ENCODE measurements at places on chromosomes 1 and 21.

DNA sequence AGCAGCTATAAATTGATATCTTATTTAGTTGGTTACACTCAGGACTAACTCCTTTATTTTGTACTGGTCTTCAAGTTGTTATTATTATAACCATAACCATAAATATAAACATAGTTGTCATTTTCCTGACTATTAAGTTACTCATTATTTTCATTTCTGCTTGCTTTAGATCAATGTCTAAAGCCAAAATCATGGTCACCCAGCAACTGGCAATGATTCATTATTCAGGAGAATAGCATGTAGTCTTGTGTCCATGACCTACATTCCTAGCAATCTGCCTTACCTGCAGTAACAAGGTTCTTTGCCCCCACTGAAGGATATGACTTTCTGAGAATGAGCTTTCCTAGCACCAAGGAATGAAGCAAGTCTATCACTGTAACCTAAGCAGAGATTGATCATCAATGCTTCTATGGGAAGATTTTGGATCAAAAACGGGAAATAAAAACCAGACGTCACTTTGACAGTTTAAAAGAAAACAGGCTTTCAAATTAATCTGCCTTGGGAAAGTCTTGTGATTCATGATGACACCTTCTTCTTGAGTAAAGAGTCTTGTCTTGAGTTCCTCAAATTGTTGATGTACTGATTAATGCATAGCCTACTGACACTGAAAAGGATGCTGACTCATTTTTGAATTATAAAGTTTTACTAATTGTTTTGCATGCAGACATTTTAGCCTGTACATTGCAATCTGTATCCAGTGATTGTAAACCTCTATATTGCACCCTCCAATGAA is 203.3 kb upstream of the IVNS1ABP start:
- no peak for DNase-seq

DNA sequence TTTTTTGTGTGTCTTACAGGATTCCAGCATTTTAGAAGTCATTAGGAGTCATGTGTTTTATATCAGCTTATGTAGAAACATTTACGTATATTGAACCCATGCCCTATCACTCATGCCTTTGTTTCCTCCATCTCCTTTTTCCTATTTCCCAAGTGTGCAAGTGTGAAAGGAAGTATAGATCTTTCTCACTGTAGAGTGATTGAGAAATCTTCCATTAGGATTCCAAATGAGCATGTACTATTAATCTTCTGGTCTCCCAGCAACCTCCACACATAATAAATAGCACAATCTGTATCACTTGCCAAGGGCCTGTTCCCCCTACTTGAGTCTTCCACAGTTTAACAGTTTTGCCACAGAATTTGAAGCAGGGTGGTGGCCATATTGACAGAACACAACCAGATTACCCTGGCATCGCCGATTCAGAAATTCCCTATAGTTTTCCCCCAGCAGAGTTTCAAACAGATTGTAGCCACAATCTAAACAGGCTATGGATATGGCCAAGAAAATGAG is 1052.8 kb downstream of the TTLL7 start:
- no peak for DNase-seq

GRCh38 chr21:21187579-21187978 is 189.4 kb downstream of the NCAM2 start:
- no peak for DNase-seq

DNA sequence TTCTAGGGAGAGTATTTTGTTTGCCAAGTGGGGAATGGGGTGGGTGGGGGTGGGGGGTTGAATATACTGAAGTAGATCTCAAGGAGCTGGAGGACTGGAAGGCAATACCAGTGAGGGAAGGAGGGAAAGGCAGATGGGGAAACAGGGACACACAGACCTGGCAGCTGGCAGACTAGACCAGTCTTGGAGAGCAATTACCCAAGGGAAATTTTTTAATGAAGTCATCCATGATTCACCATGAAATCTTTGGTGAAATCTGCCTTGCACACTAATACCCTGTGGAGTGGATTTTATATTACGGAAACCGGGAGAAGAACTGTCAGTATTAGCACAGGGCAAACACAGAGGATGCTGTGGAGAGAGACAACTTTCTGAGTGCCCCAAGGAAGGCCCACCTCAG is 29.7 kb upstream of the MARK1 start:
- no peak for DNase-seq

DNA sequence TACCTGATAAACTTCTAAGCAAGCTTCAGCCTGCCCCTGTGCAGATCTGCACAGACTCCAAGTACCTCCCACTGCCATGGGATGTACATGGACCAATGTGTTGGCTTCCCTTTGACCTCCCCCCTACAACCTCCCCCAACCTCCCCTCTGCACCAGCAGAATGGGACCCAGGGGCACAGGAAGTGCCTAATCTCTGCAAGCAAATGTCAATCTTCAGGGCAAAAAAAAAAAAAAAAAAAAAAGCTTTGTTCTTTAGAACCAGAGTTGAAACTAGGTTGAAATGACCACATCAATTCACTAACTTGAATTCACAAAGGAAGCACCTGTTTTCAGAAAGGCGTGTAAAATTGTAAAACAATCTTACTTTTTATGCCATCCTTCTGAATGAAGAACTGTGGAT is 53.9 kb upstream of the TIAM1 start:
- no peak for DNase-seq

DNA sequence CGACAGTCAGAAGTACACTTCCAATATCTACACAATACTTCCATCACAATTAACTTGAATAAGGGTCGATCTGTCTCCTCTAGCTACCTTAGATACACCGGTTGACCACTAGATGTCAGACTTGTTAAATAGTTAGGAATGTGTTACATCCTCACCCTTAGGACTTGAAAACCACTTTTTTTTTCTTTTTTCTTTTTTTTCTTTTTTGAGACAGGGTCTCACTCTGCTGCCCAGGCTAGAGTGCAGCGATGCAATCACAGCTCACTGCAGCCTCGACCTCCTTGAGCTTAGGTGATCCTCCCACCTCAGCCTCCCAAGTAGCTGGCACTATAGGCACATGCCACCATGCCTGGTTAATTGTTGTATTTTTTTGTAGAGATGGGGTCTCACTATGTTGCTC is 120.4 kb upstream of the GREM2 start:
- DNase-seq = no peak

- no peak for DNase-seq
Measured at GRCh38 chr1:203327684-203328457, 22.6 kb downstream of the BTG2 start.

GRCh38 chr1:216456682-216457081 is 33.4 kb upstream of the USH2A start:
- DNase-seq = no peak

DNA sequence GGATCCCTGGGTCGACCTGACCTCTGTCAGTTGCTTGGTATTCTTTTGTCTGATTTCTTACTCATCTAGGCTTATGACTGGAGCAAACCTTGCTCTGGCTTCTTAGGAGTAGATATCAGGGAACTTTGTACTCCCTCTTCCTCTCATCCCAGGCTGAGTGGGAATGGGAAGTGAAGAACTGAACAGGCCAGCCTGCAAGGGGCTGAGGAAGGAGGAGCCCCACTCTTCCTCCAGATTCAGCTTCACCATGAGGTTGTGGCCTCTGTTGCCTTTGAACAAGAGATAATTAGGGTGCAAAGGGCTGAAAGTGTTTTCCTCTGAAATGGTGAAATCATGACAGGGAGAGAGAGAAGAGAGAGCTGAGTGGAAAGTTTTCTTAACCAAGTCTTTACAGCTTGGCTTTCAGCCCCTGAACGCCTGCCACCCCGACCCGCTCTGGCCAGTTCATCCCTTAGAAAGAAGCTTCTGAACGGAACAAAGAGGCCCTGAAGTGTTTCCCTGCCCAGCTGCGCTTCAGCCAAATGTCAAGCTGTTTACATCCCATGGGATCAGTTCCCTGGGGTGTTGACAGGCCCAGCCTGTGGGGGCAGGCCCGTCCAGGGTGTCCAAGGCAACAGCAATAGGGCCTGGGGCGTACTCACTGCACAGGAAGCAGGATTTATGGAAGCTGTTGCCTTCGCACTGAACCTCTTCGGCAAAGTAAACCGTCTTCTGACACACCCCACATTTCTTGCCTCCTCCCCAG is 11.2 kb downstream of the CSRP1 start:
- no peak for DNase-seq

- no peak for DNase-seq
Measured at GRCh38 chr1:27487966-27488884, 1.7 kb downstream of the WASF2 start.

- DNase-seq = no peak
Measured at GRCh38 chr21:37032877-37033471, 26.5 kb downstream of the RIPPLY3 start.

- DNase-seq = no peak
Measured at GRCh38 chr1:65955071-65955470, 162.4 kb downstream of the PDE4B start.

GRCh38 chr1:230925608-230926007 is 53.1 kb downstream of the TTC13 start:
- DNase-seq = no peak

DNA sequence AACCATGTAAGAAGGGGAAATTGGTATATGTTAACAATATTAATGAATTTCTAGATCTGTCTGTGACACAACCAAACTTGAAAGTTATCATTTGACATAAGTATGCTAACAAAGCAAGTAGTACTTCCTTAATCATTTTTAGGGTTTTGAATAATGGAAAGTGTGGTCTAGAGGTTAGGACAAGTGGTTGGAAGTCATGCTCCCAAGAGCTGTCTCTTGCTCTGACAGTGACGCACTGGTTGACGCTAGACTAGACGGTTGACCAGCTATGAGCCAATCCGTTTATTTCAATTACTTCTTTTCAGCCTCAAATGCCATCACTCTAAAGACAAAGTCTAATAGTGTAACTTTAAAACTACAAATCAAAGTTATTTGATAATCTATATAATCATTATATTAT is 20.7 kb upstream of the RGS1 start:
- no peak for DNase-seq

GRCh38 chr1:244067893-244068292 is 16.8 kb downstream of the ZBTB18 start:
- no peak for DNase-seq

DNA sequence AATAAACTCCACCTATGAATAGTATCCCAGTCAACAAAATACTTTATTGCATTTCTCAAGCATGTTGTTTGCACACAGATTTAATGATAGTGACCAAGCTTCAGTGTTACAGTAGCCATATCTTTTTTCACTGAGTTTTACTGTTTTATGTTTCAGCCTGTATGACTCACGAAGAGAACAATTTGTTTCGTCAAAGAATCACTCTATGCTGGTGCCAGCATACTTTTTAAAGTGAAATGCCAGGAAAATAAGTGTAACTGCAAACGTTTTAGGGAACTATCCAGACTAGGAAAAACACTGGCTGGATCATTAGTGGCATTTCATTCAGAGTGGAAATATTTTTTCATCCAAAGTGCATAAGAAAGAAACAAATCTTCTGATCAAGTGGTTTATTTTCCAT is 210.8 kb downstream of the COL11A1 start:
- DNase-seq = no peak

GRCh38 chr1:227357171-227357926 is 39.1 kb upstream of the CDC42BPA start:
- no peak for DNase-seq

GRCh38 chr1:44354840-44355581 is at the start of gene ERI3:
Gene ERI3 (minus strand): TSS chr1:44355257. CDS start chr1:44355026, 231 bp downstream.
- DNase-seq = peak; percentile 94

DNA sequence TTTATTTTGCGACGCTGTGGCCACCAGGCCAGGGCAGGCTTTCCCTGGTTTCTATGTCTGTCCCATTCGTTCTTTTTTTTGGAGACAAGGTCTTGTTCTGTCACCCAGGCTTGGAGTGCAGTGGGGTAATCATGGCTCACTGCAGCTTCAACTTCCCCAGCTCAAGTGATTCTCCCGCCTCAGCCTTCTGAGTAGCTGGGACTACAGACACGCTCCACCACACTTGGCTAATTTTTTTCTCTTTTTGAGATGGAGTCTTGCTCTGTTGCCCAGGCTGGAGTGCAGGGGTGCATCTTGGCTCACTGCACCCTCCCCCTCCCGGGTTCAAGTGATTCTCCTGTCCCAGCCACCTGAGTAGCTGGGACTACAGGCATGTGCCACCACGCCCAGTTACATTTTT is 43.4 kb upstream of the WNT4 start:
- no peak for DNase-seq

GRCh38 chr1:89998306-89998705 is 3.4 kb downstream of the ZNF326 start:
- DNase-seq = no peak

DNA sequence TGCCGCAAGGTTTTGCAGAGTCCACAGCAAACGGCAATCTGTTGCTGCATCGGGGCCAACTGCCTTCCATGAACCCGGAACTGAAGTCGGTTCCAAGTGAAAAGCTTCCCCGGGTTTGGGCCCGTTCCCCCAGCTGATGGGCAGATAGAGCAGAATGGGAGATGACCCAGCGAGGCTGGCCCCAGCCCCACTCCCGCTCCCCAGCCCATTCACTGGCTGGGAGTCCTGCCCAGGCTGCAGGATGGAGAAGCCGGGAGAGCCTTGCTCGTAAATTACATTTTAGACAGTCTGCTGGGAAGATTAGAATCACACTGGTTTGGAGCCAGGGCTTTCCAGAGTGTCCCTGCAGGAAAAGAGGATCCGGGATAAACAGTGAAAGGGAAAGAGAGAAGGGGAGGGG is 31.6 kb upstream of the PAX7 start:
- no peak for DNase-seq

- no peak for DNase-seq
Measured at GRCh38 chr1:176811511-176812288, 348.7 kb downstream of the PAPPA2 start.

DNA sequence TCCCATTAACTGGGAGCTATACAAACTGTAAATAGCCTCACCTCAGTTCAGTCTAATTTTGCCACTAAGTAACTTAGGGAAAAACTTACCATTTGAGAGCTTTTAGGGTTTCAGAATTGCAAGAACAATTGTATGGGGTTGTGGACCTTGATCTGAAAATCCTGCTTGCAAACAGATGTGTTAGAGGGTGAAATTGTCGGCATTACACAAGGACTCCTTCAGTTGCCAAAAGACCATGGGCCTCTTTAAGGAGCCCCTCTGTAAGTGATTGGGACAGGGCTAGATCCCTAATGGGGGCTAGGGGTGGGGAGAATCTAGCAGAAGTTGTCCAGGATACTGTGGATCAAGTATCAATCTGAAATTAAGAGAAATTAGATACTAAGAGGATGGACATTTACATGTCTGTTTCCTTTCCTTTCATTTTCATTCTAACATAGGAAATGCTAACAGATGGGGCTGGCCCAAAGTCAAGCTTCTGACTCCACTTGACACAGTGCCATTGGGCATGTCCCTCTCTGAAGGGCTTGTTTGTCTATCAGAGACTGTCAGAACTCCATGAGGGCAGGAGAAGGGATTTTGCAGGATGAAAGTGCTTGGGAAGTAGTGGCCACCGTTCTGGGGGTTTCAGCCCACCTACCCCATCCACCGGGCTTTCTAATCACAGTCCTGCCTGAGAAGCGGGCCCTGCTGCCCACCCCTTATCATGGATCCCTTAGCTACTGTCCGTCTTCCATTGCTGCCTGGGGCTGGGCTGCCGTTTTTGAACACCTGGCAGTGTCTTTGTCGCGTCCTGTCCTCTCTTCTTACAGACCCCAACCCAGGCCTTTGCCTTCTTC is 54.7 kb downstream of the STUM start:
- no peak for DNase-seq

DNA sequence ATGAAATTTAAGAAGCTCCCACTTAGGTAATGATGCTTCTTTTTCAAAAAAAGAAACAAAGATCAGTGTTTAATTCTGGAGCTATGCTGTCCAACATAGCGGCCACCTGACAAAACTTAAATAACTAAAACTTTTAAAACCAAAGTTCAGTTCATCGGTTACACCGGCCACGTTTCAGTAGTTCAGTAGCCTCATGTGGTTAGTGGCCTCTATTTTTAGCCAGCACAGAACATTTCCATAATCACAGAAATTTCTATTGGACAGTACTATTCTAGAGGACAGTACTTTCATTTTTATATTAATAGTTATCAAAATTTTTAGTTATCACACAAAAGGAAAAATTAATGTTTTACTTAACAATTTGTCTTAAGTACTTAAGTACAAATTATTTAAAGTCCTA is 141.0 kb downstream of the USP25 start:
- no peak for DNase-seq

Data from stimulated activated CD4-positive, alpha-beta T cell treated with anti-CD3 and anti-CD28 coated beads, TNF-alpha, amount 100 ng/mL, for 24 hours (primary cell).